Activated CD8-positive, alpha-beta memory T cell treated with anti-CD3 and anti-CD28 coated beads, Interleukin-2, amount 10 ng/mL, durations not matched to agents 7 days and 5 days (primary cell): ENCODE measurements at places on chromosomes 4 and X. TPM values are rescaled to one million over a fixed set of nuclear protein-coding genes. Genes with fewer than 3 reads are reported as not detected.

The RTL5 gene
- 0.14 TPM for total RNA-seq

The NDUFA1 gene
- total RNA-seq = 102 TPM

The TLR6 gene
- 0.77 TPM for total RNA-seq

The KCNIP4 gene
- not detected for total RNA-seq

The GABRB1 gene
- not detected for total RNA-seq

The BCORL1 gene
- total RNA-seq = 9.1 TPM

The PRRG1 gene
- not detected for total RNA-seq

The ERCC6L gene
- total RNA-seq = 13.4 TPM

The EFHC2 gene
- total RNA-seq = not detected

The CXCL8 gene
- 0.18 TPM for total RNA-seq

The TRO gene
- 3.2 TPM for total RNA-seq

The CENPVL1 gene
- not detected for total RNA-seq

The ARMCX4 gene
- 1.8 TPM for total RNA-seq

DNA sequence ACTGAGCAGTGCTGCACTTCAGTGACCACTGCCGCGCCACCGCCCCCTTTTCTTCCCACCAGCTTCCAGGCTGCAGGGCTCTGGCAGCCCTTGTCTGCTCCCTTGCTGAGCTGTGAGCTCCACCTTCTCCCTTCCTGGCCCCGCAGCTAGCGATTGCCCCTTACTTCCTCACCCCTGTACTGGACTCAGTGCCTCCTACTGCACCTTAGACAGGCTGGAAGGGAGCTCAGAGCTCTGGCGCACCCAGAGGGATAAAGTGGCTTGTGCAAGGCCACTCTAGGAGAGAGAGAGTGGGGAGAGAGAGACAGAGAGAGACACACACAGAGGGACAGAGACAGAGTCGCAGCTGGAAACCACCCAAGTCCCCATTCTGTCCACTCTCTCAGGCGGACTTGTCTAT is 6.0 kb downstream of the RASL11B start:
- peaks cover 6% of the 10 kb centered on the region for H3K27me3 ChIP-seq
- peaks cover 3% of the 10 kb centered on the region for H3K36me3 ChIP-seq
- no peaks in the 10 kb centered on the region for H3K4me1 ChIP-seq
- H3K27ac ChIP-seq = no peak overlapping the region
- DNase-seq = no peak
- H3K4me3 ChIP-seq = no peak overlapping the region

- peaks cover 49% of the 10 kb centered on the region for H3K27me3 ChIP-seq
- no peak for DNase-seq
- H3K4me1 ChIP-seq = peaks cover 13% of the 10 kb centered on the region
- no peak overlapping the region for H3K27ac ChIP-seq
Observed at GRCh38 chr4:88807499-88807898, 109.9 kb upstream of the NAP1L5 start.

GRCh38 chrX:120731386-120731785 is 101.5 kb upstream of the C1GALT1C1 start:
- H3K27me3 ChIP-seq = peaks cover 2% of the 10 kb centered on the region
- H3K36me3 ChIP-seq = no peaks in the 10 kb centered on the region
- no peaks in the 10 kb centered on the region for H3K4me1 ChIP-seq
- H3K27ac ChIP-seq = no peak overlapping the region

- H3K4me3 ChIP-seq = no peak overlapping the region
- peaks cover 2% of the 10 kb centered on the region for H3K27me3 ChIP-seq
- peaks cover 8% of the 10 kb centered on the region for H3K4me1 ChIP-seq
- DNase-seq = no peak
- no peak overlapping the region for H3K27ac ChIP-seq
Observed at GRCh38 chr4:123471655-123472369, 75.2 kb downstream of the SPRY1 start.

DNA sequence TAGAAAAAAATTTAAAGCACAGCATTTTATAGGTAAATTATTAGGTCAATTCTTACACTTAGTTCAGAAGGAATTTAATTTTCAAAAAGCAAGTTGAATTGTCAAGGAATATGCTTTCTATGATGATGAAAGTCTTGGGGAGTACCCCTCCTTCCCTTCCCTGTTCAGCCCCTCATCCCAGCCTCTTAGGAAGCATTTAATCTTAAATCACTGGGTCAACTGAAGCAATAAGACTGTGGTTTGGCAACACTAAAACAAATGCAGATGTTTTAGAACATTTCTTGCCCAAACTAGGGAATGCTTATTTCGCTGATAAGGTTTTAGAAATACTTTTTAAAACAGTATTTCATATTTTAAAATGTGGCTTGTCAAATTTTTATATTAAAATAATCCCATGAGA is 19.1 kb upstream of the ARSJ start:
- H3K27me3 ChIP-seq = peaks cover 6% of the 10 kb centered on the region

GRCh38 chr4:134337574-134337973 is 136.0 kb upstream of the PABPC4L start:
- no peak overlapping the region for H3K4me3 ChIP-seq
- no peaks in the 10 kb centered on the region for H3K27me3 ChIP-seq
- no peak overlapping the region for H3K27ac ChIP-seq
- no peak for DNase-seq
- no peaks in the 10 kb centered on the region for H3K4me1 ChIP-seq
- no peaks in the 10 kb centered on the region for H3K36me3 ChIP-seq

DNA sequence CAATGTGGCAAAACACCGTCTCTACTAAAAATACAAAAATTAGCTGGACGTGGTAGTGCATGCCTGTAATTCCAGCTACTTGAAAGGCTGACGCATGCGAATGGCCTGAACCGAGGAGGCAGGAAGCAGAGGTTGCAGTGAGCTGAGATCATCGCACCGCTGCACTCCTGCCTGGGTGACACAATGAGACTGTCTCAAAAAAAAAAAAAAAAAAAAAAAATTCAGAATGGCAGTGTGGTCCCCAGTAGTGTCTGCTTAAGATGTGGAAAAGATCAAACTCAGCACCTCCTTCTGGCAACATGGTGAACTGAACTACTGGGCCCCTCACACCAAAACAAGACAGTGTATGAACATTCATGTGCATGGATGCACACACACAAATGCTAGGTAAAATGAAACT is 32.2 kb downstream of the SMS start:
- peak overlapping the region; percentile 51 for H3K4me3 ChIP-seq
- peaks cover 20% of the 10 kb centered on the region for H3K36me3 ChIP-seq
- H3K27me3 ChIP-seq = no peaks in the 10 kb centered on the region
- H3K27ac ChIP-seq = peak overlapping the region; percentile 89
- DNase-seq = peak; percentile 72

DNA sequence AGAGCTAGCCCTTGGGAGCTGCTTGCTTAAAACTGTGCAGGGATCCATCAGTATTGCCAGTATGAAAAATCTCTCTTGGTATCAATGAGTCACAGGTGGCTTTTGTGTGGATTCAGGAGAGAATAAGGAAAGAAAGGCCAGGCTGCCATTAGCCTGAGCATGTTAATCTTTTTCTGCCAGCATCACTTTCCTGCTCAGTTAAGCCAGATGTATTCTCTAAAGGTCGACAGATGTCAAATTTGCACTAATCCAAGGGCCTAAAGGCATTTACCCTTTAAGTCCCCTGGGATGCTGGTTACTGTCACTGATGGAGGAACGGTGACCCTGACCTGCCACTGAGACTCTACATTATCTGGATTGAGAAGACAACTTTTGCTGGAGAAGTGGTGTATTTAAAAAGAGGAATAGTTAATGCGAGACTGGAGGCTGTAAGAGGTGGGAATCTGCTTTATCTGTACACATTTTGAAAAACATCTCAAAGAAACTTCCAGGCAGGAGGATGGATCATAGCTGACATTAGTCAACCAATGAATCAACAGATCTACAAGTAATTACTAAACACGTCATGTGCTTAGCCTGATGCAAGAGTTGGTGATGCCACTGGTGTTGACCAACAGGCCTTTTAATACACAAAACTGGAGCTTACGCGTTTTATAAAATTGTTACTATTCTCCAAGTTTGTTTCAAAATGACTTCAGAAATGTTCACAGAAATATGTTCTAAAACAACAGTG is 241.4 kb upstream of the ANXA3 start:
- H3K27me3 ChIP-seq = peaks cover 25% of the 10 kb centered on the region
- peaks cover 19% of the 10 kb centered on the region for H3K4me1 ChIP-seq
- no peak overlapping the region for H3K27ac ChIP-seq
- peaks cover 11% of the 10 kb centered on the region for H3K36me3 ChIP-seq

DNA sequence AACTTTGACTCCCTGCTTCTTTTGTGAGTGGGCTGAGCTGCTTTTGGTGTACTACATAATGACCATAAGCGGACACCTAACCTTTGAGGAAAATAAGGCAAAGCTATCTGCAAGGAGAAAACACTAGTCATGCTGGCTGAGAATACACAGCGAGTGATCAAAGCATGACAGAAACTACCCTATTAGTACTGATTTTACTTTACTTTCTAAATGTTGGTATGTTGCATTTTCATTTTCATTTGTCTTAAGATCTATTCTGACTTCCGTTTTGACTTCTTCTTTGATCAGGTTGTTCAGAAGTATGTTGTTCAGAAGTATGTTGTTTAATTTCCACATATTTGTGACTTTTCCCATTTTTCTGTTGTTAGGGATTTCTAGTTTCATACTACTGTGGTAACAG is 361.1 kb downstream of the TRAM1L1 start:
- H3K27ac ChIP-seq = no peak overlapping the region
- H3K27me3 ChIP-seq = no peaks in the 10 kb centered on the region
- H3K4me3 ChIP-seq = no peak overlapping the region
- H3K36me3 ChIP-seq = no peaks in the 10 kb centered on the region

DNA sequence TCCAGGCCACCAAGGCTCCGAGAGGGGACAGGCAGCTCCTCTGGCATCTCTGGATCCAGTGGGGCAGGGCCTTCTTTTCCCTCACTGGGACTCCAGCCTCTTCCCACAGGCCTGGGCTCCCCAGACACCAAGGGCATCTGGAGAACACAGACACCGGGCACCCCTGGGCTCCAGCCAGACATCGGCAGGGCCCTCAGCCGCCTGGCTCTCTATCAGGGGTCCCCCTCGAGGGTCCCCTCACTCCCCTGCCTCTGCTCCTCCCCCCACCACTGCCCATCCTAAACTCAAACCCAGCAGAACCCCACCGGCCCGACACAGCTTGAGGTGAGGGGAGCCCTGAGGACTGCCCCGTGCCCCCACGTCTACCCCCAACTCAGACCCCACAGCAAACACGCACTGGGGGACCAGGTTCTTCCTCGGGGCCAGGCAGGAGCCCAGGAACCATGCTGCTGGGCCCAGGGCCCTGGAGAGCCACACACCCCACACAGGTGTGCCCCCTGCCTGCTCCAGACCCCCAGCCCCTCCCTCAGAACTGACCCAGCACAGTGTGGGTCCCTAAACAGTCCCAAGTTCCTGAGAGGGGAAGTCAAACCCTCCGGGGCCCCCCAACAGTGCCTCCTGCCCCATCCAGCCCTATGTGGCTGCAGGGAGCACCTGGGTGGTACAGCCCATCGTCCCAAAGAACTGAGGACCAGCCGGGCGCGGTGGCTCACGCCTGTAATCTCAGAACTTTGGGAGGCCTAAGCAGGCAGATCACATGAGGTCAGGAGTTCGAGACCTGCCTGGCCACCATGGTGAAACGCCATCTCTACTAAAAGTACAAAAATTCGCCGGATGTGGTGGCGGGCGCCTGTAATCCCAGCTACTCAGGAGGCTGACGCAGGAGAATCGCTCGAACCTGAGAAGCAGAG is 86.8 kb downstream of the FAM53A start:
- H3K27ac ChIP-seq = no peak overlapping the region
- H3K4me3 ChIP-seq = no peak overlapping the region
- no peaks in the 10 kb centered on the region for H3K36me3 ChIP-seq

DNA sequence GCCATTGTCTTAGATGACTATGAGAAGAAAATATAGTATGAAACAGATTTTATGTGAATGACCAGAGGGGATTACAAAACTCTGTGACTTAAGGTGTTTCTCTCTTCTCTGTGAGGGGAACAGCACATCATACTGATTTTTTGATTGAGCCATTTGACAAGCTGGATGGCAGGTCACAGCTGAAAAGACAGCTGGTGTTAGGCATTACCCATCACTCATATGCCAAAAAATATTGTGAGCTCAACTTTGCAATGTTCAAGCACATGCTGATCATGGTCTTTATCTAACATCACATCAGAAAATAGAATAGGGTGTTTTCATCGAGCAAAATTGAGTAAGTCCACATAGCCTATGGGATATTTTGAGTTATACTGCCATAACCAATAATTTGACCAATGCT is 86.7 kb upstream of the TECRL start:
- H3K27me3 ChIP-seq = no peaks in the 10 kb centered on the region
- no peaks in the 10 kb centered on the region for H3K36me3 ChIP-seq
- no peak overlapping the region for H3K27ac ChIP-seq
- no peak for DNase-seq
- H3K4me3 ChIP-seq = no peak overlapping the region
- no peaks in the 10 kb centered on the region for H3K4me1 ChIP-seq

- peak overlapping the region; percentile 88 for H3K4me3 ChIP-seq
- peak; percentile 47 for DNase-seq
- H3K4me1 ChIP-seq = peaks cover 10% of the 10 kb centered on the region
- H3K27ac ChIP-seq = peak overlapping the region; percentile 80
Observed at GRCh38 chrX:51894697-51895336, 1.4 kb downstream of the MAGED1 start.

- no peak overlapping the region for H3K4me3 ChIP-seq
- peak overlapping the region; percentile 12 for H3K27ac ChIP-seq
- H3K36me3 ChIP-seq = peaks cover 4% of the 10 kb centered on the region
- no peak for DNase-seq
Observed at GRCh38 chr4:122666527-122667245, 45.8 kb upstream of the IL21 start.

GRCh38 chr4:6687947-6688878 is 5.5 kb upstream of the S100P start:
- H3K4me1 ChIP-seq = peaks cover 67% of the 10 kb centered on the region
- DNase-seq = no peak
- H3K4me3 ChIP-seq = peak overlapping the region; percentile 82

GRCh38 chr4:168917138-168917779 is 92.8 kb downstream of the CBR4 start:
- no peaks in the 10 kb centered on the region for H3K27me3 ChIP-seq
- H3K4me1 ChIP-seq = no peaks in the 10 kb centered on the region
- no peak for DNase-seq
- no peak overlapping the region for H3K27ac ChIP-seq

DNA sequence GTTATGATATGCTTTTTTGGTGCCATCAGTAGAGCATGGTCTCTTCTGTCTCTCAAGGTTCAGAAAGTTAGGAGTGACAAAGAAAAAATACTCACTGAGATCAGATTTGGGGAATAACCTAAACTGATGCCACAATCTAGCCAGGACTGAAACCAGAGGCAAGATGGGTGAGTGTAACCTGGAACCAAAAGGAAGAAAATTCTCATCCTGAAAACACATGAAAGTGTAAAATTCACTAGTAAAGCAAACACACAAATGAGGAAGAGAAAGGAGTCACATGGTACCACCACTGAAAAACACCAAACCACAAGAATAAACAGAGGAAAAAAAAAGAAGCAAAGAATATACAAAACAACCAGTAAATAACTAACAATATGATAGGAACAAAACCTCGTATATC is 96.4 kb downstream of the ANXA10 start:
- H3K27me3 ChIP-seq = peaks cover 3% of the 10 kb centered on the region
- DNase-seq = no peak
- H3K4me3 ChIP-seq = no peak overlapping the region

DNA sequence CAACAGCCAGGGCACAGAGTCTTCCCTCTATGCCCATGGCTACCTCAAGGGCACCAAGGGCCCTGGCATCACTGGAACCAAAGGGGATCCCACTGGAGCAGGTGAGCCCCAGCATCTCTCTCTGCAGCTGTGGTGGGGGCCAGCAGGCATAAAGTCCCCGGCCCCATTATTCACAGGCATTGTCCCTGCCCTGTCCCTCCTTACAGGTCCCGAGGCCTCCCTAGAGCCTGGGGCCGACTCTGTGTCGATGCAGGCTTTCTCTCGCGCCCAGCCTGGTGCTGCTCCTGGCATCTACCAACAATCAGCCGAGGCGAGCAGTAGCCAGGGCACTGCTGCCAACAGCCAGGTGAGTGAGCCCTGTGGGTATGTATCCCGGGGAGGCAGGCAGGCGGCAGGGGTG is 12.3 kb upstream of the UBA1 start:
- H3K27ac ChIP-seq = no peak overlapping the region
- H3K27me3 ChIP-seq = no peaks in the 10 kb centered on the region
- peaks cover 9% of the 10 kb centered on the region for H3K4me1 ChIP-seq
- no peak overlapping the region for H3K4me3 ChIP-seq
